Stimulated activated effector memory CD8-positive, alpha-beta T cell treated with anti-CD3 and anti-CD28 coated beads, Interleukin-12 subunit alpha, Interleukin-12 subunit beta, amount 100 ng/mL, for 72 hours (primary cell): ENCODE measurements at places on chromosomes 11 and 22.

- no peak for DNase-seq
Observed at GRCh38 chr22:30344447-30345200, 12.1 kb downstream of the SF3A1 start.

GRCh38 chr22:22520020-22520656 lies at the start of gene ZNF280A:
Gene ZNF280A, minus strand, starts transcription at chr22:22520270. Its CDS starts 4,640 bp downstream, at chr22:22515630.
- DNase-seq = no peak

DNA sequence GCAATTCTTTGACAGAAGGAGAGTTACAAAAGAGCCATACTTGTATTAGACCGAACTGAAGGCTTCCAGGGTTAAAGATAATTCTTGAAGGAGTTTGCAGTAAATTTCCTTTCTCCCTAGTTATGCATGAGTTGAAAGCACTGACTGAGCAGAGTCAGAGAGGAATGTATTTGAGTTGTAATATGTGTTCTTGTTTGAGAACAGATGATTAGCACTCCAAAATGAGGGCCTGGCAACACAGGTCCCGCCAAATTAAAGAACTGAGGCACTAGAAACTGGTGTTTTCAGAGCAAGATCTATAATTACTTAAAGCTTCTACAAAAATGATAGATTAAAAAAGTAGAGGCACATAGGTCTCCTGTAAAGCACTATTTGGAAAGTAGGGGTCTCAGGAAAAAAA lies 970.4 kb downstream of the OPCML start:
- no peak for DNase-seq

DNA sequence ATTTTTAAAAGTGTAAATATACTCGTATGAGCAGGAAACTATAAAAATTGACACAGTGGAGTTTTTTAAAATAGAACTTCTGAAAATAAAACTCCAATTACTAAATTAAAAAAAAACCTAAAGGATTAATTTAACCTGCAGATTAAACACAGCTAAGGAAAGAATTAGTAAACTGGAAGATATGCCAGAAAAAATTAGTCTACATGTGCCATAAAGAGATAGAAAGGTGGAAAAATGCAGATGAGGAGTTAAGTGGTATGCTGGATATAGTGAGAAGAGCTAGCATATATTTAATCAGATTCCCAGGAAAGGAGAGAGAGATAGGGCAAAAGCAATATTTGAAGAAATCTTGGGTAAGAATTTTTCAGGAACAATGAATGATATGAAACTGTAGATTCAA lies 315.8 kb upstream of the CADM1 start:
- no peak for DNase-seq

DNA sequence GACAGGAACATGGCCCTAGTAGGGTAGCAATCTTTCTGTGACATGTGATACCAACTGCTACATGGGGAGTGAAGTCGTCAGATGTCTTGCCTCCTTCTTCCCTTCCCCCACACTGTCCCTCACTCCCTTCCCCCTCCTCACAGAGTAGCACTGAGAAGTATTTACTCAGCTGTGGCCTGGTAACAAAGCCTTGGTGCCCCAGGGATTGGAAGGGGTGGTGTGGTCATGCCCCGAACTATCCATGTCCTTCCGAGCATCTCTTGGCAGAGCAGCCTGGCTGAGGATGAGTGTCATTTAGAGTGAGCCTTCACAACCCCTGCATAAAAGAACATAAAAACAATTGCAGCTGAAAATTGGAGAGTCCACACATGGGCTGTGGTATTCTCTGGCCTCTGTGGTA lies 46.1 kb downstream of the ARFGAP2 start:
- no peak for DNase-seq

DNA sequence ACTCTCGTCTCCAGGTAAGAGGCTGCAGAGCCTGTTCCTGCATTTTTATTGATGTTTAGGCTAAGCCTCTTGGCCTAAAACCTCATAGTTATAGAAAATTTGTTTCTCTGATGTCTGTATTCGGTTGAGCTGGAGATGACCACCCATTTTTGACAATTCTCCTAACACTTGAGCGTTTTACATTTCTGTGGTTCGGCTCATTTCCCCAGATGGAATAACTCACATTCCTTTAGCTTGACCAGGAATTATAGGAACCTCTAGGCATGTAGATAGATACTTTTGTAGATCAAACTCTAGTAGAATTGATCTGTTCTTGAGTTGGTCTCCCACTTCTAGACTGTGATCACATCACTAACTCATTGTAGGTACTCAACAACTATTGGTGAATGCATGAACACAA lies 172.6 kb upstream of the CADM1 start:
- DNase-seq = no peak

DNA sequence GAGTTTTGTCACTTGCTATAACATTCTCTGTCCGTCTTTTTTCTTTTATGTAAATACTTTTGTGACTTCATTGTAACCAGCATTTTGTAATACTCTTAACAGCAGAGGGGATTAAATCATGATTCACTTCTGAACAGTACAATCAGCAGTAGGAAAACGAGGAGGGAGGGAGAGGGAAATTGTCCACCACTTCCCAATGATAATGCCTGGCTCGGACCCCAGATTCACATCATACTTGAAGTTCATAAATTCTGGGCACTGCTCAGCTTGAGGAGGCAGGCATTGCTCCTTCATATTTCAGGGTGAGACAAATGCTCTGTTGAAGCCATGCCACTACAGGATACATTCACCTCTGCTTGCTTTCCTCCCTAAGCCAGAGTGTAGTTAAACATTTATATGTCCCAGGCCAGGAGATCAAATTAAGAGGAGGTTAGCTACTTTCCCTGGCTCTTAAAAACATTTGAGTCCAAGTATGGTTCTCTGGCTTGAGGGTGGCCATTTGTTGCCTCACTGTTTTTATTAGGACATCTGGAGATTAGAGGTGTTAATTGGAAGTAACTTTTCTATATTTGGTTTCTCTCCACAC lies 129.0 kb upstream of the LDLRAD3 start:
- no peak for DNase-seq

GRCh38 chr11:113697756-113698407 lies 8.2 kb downstream of the TMPRSS5 start:
- no peak for DNase-seq

DNA sequence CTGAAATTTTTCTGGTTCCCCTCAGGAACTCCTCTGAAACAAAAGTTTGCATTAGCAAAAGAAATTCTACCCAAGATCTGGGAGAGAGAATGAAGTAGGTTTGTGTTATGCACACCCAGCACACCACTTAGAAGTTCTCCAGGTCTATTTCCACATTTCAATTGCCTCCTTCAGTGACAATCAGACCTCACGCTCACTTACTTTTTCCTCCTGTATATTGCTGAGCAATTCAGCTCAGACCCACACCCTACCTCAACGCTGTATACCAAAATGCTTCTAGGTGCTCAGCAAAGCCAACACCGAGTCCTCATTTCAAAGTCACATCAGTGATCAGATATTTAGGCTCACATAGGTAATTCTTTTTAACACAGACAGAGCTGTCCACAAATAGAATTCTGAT lies 19.2 kb downstream of the MRGPRX3 start:
- no peak for DNase-seq

- DNase-seq = no peak
Observed at GRCh38 chr22:39994566-39995392, at the start of gene FAM83F. Gene FAM83F, plus strand, starts transcription at chr22:39994954. Its CDS starts 89 bp downstream, at chr22:39995043.

DNA sequence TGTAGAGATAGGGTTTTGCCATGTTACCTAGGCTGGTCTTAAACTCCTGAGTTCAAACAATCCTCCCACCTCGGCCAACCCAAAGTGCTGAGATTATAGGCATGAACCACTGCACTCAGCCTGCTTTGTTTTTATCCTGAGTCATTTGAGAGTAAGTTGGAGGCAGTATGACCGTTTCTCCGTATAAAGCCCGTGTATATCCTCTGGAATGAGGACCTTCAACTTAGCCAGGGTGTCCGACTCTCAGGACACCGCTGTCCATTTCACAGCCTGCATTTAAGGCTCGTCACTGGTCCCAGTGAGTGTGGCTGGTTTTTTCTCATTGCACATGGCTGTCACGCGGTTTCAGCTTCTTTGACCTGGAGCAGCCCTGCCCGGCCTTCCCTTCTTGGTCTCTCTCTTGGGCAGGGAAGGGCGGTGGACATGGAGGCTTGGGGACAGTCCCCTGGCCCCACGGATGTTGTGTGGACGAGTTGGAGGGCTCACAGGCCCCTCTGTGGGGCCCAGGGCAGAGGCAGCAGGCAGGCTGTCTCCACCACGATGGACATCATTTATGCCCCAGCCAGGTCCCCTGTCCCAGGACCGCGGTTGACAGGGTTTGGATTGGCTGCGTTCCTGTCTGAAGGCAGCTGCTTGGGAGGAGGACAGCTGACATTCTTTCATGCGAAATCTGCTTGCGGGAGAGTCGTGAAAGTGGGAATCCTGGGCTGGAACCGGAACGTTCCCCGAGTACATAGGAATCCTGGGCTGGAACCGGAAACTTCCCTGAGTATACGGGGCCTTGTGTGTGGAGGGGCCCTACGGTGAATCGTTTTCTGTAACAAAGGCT lies 93.3 kb downstream of the KCNQ1 start:
- no peak for DNase-seq

- DNase-seq = no peak
Observed at GRCh38 chr11:34830035-34830434, 86.1 kb downstream of the APIP start.

- DNase-seq = no peak
Observed at GRCh38 chr11:2555336-2555735, 110.5 kb downstream of the KCNQ1 start.

- DNase-seq = no peak
Observed at GRCh38 chr11:2203440-2204259, 32.0 kb upstream of the TH start.

GRCh38 chr22:44341431-44342346 lies 28.9 kb upstream of the SHISAL1 start:
- DNase-seq = no peak

- no peak for DNase-seq
Observed at GRCh38 chr11:77361184-77361583, 59.7 kb upstream of the GDPD4 start.

DNA sequence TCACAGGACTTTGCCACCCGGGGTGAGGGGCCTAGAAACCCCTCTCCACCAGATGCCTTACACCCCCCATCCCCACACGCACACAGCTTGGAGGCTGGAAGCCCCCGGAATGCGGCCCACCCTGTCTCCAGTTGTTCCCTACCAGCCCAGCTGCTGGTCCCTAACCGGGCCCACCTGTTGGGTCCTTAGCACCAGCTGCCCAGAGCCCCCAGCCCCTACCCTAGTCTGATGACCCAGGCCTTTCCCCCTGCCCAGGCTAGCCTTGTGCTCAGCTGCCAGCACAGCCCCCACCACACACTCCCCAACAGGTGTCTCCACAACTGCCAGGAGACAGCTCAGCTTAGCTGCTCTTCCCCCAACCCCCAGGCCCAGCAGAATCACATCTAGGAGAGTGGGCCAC lies 67.1 kb downstream of the CDKN1C start:
- no peak for DNase-seq

GRCh38 chr11:112805658-112806057 lies 155.6 kb upstream of the NCAM1 start:
- no peak for DNase-seq

DNA sequence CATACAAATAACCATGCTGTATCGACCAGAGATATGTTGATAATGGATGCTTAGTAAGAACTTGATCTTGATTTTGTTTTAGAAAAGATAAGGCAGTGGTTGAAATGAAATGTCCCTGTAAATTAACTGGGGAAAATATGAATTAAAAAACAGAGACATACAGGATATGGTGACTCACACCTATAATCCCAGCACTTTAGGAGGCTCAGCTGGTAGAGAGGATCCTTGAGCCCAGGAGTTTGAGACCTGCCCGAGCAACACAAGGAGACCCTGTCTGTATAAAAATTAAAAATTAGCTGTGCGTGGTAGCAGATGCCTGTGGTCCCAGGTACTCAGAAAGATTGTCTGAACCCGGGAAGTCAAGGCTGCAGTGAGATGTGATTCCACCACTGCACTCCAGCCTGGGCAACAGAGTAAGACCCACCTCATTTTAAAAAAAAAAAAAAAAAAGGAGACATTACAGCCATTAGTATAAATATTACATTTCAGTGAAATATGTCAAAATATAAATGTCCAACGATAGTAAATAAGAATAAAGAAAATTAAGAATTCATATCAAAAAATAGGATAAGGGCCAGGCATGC lies 4.6 kb downstream of the PICALM start:
- peak; percentile 52 for DNase-seq

GRCh38 chr11:22976146-22976545 lies 115.9 kb upstream of the CCDC179 start:
- DNase-seq = no peak

DNA sequence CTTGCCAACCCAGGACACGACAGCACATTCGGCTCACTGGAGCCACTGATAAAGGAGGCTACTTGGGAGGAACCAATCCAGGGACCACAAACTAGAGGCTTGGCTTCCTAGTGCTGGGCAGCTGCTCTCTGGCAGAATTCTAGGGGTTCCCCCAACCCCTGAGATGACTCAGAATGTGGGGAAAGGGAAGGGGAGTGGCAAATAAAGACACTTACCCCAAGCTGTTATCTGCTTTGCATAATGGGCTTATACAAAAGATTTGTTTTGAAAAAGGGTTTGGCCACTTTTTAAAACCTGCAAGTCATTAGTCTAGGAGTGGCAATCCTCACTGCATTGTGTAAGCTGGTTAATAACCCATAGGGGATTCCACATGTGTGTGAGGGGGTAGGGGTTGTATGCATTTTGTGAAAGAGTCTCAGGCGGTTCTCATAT lies 64.1 kb upstream of the LMO1 start:
- no peak for DNase-seq

DNA sequence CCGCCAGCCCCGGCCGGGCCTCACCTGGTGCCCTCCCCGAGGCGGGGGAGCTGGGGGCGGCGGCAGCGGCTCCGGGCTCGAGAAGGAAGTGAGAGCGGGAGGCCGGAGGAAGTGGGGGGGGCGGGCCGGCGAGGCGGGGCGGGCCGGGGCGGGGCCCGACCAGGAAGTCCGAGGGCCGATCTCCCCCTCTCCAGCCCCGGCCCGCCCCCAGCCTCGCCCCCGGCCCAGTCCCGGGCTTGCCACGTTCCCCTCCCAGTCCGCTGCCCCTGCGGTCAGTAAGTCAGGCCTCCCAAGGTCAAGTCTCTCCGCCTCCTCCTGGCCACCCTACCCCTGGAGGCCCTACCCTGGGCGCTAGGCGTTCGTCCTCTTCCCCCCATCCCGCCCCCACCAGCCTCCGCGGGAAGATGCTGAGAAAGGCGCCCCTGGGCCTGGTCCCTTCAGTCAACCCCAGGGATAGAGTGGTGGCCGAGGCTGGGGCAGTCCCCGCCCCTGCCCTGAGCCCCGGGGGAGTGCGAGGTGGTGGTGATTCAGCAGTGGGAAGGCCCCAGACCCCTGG lies at the start of gene RHOG:
RHOG (minus strand) TSS at position 90 of the 556 bp plus-strand sequence. CDS start 12,821 bp downstream, outside the sequence.
- DNase-seq = no peak

- no peak for DNase-seq
Observed at GRCh38 chr11:130651066-130651855, 202.8 kb downstream of the ADAMTS15 start.

GRCh38 chr22:42289671-42290541 lies 19.5 kb upstream of the TCF20 start:
- DNase-seq = no peak

- no peak for DNase-seq
Observed at GRCh38 chr11:969651-970205, 44.1 kb downstream of the AP2A2 start.

GRCh38 chr22:24441406-24442351 lies 14.3 kb downstream of the ADORA2A start:
- no peak for DNase-seq

- DNase-seq = no peak
Observed at GRCh38 chr11:116601814-116602636, 170.8 kb downstream of the BUD13 start.
